ENCODE measurements at places on chromosomes 7 and 10. TPM values are rescaled to one million over a fixed set of nuclear protein-coding genes. Genes with fewer than 3 reads are reported as not detected.

- peak; percentile 36 for DNase-seq
Observed at GRCh38 chr10:78148216-78148960, 114.7 kb downstream of the RPS24 start.

- DNase-seq: no peak
Observed at GRCh38 chr7:110010359-110010758, 1080.6 kb upstream of the LRRN3 start.

DNA sequence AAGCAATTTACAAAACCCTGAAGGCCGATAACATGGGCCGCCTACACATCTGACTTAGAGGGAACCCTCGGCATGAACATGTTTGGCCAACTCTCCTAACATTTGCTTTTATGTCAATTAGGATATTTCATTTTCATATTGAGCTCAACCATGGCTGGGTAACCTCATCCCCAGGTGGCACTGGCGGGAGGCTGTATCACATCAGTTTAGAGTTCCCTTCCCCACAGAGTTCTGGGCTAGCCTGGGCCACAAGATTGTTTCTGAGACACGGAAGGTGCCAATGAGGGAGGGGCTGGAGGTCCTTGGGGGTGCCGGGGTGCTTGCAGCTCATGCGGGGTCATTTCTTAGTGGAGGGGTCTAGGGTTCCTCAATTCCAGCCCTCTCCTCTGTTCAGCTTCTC, 386.5 kb upstream of the MKI67 start:
- DNase-seq: no peak

DNA sequence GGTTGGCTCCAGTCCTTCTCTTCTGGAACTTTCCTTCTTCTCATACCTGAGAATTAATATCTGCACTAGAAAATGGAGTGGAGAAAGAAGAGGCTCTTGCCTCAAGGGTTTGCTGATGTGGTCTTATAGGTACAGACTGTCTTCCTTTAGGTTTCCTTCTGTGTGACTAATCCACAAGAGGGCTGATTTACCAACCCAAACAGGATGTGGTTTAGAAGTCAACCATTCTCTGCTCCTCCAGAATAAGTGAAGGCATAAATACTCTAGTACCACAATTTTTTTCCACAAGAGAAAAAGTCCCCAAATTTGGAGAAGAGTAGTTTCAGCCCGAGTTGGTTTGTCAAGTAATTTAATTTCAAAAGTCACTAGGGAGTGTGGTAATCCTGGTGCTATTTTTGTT, 85.8 kb downstream of the NRP1 start:
- no peak for DNase-seq

- DNase-seq: no peak
Observed at GRCh38 chr7:157707983-157708918, 371.4 kb downstream of the DNAJB6 start.

GRCh38 chr10:93622942-93623341, 10.6 kb downstream of the PDE6C start:
- DNase-seq: no peak

TMEM168 gene
- total RNA-seq: 42.6 TPM

CDK1 gene
- total RNA-seq: 40.3 TPM

HTR5A gene
- total RNA-seq: not detected

DNA sequence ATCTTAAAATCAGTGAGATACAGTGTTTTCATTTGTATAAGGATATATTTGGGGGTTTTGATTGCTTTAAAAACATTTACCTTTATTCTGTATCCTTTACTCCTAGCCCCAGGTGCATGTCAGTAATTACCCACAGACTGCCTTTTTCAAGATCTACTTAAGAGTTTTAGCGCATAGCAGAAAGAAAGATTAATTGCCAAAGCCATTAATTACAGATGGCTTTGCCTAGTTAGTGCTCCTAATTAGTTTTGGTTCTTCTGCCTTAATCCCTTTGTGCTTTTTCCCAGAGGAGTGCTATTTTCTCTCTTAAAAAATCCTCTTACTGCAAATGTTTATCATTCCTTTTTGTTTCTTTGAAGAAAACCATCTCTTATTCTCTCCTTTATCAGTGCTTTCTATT, 122.8 kb downstream of the MAPK8 start:
- DNase-seq: no peak

DNA sequence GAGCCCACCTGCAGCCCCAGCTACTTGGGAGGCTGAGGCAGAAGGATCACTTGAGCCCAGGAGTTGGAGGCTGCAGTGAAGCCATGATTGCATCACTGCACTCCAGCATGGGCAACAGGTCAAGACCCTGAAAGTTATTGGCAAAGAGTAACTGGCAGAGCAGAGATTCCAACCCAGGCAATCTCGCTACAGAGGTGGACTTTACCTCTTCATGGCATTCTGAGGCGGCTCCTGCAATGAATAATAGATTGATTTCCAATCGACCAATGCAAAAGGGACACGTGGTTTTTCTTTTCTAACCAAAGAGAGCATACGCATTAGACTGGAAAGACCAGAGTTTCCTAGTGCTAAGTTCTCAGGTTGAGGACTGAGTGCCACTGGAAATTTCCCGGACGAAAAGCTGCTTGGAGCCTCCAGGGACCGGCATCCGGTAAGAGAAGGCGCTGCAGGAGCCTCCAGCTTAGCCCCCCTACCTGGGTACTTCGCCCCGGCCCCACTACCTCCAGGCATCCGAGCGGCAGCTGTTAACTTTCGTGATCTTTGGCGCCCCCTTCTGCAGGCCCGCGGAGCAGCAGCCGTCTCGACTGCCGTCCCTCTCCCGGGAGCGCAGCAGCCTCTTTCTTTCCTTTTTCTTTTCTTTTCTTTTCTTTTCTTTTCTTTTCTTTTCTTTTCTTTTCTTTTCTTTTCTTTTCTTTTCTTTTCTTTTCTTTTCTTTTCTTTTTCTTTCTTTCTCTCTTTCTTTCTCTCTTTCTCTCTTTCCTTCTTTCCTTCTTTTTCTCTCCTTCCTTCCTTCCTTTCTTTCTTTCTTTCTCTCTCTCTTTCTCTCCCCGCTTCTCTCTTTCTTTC, 4.1 kb downstream of the MBLAC1 start:
- no peak for DNase-seq

DNA sequence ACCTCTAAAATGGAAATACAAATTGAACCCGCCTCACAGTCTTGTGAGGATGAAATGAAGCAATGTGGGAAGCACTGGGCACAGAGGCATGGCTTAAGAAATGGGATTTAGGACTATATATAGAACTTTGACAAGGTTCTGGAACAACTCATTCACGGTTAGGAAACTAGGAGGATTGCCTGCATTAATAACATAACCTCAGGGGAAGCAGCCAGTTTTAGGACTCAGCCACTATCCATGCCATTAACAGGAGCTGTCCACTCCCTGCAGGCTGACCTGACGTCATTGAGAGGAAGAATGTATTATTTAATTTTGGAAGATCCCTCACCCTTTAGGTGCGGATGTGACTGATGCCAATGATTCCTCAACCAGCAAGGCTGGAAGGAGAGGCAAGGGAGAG, 34.8 kb downstream of the ITGB8 start:
- DNase-seq: no peak

- no peak for DNase-seq
Observed at GRCh38 chr10:114871379-114871778, 49.8 kb downstream of the FHIP2A start.

DNA sequence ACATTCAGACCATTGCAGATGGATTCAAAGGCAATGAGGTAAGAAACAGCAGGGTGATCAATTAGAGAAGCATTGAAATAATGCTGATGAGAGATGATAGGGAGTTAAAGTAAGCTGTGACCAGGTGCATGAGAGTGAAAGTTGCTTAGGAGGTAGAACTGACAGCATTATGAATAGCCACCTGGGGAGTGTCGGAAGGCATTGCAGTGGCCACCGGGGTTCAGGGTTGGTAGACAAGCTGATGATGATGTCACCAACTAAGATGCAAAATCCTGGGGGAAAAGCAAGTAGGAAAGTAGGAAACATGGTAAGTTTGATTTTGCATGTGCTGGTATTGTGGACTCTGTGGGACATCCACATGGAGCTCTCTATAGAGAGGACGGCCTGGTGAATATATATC, 211.9 kb upstream of the ETV1 start:
- no peak for DNase-seq

DNA sequence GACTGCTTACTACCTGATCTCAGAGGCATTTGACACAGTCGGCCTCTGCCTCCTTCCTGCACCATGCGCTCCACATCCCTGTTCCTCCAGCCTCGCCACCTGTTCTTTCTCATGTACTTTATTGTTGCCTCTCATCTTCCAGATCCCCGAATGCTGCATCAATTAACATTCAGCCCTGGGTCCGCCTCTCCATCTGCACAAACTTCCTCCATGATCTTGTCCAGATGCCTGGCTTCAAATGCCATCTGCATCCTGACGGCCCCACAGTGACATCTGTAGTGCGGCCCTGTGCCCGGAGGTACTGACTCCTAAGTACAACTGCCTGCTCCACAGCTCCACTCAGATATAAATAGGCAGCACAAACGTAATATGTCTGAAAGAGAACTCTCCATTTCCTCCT, 51.2 kb upstream of the STK17A start:
- DNase-seq: no peak

TMEM196 gene
- total RNA-seq: under 0.01 TPM

DNA sequence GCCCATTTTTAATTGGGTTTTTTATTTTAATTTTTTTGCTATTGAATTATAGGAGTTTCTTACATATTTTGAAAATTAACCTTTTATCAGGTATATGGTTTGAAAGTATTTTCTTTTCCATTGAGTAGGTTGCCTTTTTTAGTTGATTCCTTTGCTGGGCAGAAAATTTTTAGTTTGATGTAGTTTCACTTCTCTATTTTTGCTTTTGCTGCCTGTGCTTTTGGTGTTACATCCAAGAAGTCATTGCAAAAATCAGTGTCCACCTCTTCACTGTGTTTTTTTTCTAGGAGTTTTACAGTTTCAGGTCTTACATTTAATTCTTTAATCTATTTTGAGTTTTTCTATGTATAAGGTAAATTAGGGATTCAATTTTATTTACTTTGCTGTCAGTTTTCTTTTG, 129.8 kb upstream of the FERD3L start:
- DNase-seq: no peak

DNA sequence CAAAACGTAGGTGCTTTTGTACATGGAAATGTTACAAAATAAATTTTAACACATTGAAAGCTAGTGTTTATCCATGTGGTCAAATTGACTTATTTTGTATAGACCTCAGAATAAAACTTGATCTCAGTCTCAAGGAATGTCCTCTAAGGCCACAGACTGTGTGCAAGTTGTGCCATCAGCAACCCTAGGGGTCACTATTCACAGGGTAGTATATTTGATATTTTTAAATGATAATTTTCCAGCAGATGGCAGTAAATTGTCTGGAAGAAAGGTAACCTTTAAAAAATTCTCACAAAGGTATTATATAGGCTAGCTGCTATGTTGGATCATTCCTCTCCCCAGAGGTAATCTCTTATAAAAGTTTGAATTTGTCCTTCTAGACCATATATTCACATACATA, 12.9 kb upstream of the SNX10 start:
- DNase-seq: no peak

GRCh38 chr10:34163075-34163905, 651.8 kb downstream of the PARD3 start:
- no peak for DNase-seq

DNA sequence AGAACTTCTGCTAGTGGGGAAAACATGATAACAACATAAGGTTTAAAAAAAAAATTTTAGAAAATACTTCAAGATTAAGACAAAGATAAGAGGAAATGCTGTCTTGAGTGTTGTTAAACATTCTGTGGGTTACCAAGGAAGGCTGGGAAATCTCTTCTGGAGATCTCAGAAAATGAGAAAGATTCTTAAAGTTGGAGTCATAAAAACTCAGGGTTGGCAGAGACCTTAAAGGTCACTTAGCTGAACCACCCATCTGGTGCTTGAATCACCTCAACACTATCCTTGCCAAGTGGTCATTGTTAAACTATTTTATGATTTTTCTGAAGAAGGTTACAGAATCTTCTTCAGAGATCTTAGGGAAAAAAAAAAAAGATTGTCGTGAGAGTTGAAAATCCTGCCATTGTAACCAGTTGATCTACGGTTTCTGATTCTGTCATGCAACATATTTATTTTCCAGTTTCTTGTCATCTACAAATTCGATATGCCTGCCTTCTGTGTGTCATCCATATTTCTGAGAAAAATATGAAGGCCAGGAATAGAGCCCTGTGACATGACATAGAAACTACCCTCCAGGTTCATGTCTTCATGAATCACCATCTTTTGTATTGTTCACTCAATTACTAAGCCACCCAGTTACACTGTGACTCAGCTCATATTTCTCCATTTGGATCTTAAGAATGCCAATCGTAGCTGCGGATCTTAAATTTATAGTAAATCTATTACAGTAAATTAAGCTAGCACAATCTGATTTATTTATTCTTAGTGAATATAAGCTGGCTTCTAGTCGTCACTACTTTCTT, 179.2 kb downstream of the ST7 start:
- no peak for DNase-seq

DNA sequence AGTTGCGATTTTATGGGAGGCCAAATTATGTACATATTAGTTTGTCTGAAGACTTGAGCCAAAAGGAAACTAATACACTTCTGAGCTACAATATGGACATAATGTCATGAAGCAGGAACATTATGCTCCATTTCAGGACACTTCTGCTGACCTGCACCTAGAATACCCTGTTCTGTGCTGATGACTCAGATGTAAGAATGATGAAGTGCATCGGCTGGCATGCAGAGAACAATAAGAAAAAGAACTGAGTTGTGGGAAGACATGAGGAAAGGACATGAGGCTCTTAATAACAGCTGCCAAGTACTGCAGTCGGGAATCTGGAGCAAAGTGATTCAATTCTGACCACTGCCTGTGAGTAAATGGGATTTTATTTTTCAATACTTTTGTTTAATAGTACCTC, 192.9 kb upstream of the VSTM2A start:
- no peak for DNase-seq

DNA sequence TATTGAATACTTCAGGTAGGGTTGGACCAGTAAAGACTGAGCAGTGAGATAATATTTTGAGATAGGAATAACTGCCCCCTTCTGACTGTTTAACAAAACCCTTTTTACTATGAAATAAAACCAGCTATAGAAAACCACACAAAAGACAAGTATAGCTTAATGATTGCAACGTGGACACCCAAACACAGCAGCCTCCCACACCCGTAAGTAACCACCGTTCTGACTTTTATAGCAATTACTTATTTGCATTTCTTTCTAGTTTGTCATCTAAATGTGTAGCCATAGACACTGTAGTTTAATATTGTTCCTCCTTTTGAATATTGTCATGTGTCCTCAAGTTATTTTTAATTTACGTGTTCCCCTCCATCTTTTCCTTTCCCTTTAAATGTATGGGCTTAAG, 42.9 kb upstream of the SYPL1 start:
- no peak for DNase-seq

GRCh38 chr10:102629661-102630614, 14.3 kb upstream of the TRIM8 start:
- DNase-seq: no peak

- DNase-seq: peak; percentile 47
Observed at GRCh38 chr10:123007558-123008354, 839 bp downstream of the IKZF5 start.

- no peak for DNase-seq
Observed at GRCh38 chr10:36538953-36539586, 586.3 kb upstream of the ANKRD30A start.

- DNase-seq: no peak
Observed at GRCh38 chr10:60735244-60735643, 43.0 kb upstream of the CDK1 start.

ITPRID1 gene
- 1.8 TPM for total RNA-seq

GRCh38 chr7:2033586-2034135, 199.1 kb downstream of the MAD1L1 start:
- no peak for DNase-seq
